ENCODE measurements at places on chromosomes 7 and 10.
A peak's percentile ranks its signal among the peaks of the same experiment; 100 is the strongest.

GRCh38 chr10:79057481-79058275 lies 11.1 kb upstream of the ZMIZ1 start:
- no peak for DNase-seq

- DNase-seq = no peak
Observed at GRCh38 chr10:29446327-29446726, 157.5 kb downstream of the LYZL1 start.

- DNase-seq = peak; percentile 71
Observed at GRCh38 chr10:101779544-101780186, 3.6 kb downstream of the NPM3 start.

DNA sequence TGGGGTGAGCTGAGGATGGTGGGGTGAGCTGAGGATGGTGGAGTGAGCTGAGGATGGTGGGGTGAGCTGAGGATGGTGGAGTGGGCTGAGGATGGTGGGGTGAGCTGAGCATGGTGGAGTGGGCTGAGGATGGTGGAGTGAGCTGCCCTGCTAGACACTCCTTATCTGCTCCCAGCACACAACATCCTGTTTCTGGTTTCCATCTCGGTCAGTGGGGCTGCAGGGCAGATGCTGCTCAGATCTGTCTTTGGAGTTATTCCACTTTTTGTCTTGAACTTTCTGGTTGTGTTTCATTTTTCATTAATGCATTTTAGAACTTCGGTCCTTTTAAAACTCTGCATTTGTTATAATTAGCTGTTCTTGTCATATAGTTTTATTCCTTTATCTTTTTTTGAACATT lies 67.9 kb upstream of the ANTXRL start:
- DNase-seq = no peak

GRCh38 chr7:87344446-87344845 lies 1.0 kb upstream of the CROT start:
- no peak for DNase-seq

DNA sequence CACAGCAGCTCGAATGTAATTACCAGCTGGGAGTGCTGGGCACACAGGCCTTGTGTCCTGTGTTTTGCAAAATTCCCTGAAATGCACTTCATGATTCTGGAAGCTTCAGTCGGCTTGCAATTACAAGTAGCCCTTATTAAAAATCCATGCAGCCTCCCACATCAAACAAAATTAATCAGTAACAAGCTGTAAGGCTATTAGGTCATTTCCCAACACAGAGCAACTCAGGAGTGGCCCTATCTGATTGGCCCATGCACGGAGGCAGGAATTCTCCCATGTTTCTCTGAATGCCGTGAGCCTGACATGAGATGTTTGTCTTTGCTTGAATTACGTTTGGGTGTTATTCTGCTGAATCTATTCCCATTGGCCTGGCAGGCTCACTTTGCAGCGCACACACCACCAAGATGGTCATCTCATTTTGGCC lies 36.9 kb downstream of the FOXL3 start:
- no peak for DNase-seq

DNA sequence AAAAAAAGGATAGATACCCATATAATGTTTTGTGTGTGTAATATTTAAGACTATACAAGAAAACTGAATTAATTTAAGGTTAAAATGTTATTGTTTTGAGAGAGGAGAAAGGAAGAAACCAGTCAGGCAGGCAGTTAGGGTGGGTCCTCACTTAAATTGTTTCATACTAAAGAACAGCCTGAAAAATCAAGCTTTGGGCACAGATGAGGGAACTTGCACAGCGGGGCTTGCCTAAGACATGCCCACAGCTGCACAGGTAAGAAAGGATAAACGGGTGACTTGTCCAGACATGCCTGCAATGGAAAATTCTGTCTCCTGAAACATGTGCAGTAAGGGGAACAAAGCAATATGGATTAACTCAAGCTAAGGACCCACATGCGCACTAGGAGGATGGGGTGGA lies 158.4 kb downstream of the BBS9 start:
- no peak for DNase-seq

DNA sequence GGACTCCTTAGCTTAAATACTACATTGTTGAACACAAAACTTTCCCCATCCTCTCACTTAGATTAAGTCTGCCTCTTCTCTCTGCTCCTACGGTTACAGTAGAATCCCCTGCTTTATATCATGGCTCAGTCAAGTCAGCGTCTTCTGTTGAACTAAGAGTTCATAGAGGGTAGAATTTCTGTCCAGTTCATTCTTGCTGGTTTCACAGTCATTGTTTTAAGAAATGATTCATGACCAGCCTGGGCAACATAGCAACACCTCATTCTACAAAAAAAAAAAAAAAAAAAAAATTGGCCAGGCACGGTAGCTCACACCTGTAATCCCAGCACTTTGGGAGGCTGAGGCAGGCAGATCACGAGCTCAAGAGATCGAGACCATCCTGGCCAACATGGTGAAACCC lies 3.7 kb upstream of the ZFYVE27 start:
- no peak for DNase-seq

GRCh38 chr7:120307991-120308545 lies 35.1 kb downstream of the KCND2 start:
- DNase-seq = no peak

GRCh38 chr7:18698258-18698734 lies 202.7 kb downstream of the HDAC9 start:
- DNase-seq = no peak

- DNase-seq = no peak
Observed at GRCh38 chr7:44693641-44694313, 54.9 kb upstream of the ZMIZ2 start.

DNA sequence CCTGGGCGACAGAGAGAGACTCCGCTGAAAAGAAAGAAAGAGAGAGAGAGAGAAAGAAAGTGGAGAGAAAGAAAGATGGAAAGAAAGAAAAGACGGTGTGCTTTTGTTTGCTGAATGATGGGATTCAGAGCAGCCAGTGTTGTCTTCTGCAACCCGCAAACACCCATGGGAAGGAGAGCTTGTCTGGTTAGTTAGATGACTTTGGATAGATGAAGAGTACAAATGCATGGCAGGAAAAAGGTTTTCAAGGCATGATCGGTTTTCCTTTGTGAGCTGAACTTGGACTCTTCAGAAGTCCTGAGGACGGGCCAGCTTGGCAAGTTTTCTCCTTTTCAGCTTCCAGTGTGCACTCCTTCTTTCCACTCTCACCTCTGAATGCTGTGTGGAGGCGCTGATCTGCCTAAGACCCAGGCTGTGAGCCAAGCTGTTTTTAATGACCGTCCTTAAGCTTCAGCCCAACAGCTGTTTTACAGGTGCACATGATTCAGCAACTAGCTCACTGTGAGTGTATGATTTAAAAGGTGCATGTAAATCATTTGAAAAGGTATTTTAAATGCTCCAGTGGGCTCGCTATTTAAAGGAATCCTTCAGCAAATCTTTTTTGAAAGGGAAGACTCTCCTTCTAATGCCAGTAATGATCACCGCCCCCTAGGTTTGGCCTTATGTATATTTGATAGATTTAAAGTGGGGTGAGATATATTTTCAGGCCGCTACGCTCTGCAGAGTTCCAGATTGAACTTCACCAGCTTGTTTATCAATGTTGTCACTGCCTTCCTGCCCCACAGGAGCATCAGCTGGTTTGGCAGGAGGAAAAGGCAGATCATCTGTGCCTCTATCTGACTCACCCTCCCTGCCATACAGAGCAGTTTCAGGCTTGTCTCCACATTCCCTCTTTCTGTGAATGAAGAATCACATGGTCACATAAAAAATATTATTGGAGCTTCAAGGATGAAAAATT lies 115.0 kb downstream of the PLXDC2 start:
- DNase-seq = no peak

GRCh38 chr7:102974366-102975236 lies 61.8 kb downstream of the LRRC17 start:
- DNase-seq = no peak

DNA sequence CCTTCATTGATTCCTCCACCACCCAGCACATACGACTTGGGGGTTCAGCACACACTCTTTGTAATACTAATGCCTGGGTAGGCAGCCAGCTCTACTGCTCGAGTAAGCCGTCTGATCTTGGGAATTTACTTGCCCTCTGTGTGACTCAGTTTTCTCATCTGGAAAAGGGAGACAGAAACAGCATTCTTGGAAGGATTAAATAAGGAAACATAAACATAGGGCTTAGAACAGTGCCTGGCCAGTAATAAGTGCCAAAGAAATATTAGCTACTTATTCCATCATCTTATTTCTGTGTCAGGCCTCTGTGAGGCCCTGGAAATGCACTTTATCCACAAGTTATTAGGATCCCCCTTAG lies 130.1 kb downstream of the TNS3 start:
- DNase-seq = no peak

GRCh38 chr7:124557587-124557986 lies 208.0 kb downstream of the GPR37 start:
- DNase-seq = no peak

DNA sequence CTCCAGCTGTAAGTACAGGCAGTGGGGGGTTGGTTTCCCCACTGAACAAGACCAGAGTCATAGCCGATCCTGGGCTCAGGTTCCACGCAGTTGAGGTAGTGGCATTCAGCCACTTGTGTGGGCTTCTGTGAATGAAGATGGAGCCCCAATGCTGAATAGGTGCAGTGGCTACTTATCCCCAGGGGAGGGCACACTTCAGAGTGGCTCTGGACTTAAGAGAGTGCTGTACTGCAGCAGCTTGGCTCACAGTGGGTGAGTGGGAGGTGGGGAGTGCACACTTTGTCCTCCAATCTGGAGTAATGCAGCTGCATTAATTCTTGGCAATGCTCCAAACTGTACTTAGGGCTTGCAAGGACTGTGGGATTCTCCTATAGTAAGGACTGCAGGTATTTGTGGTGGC lies 81.9 kb downstream of the BUB3 start:
- no peak for DNase-seq

DNA sequence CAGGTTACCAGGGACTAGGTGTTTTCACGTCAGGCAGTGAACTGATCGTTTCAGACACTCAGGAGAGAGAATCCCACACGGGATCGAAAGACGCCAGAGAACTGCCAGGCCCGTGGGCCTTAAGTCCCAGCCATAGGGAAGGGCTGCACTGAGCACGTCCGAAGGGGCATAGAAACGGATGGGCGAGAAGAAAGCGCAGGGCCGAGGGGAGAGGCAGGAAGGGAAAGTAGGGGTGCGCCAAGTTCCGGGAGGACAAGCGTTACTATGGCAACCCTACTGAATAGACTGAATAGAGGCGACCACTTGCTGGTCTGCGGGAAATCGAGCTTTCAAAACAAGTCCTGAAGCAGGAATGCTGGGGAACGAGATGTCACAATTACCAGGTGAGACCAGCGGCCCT lies 421.3 kb upstream of the NUPR2 start:
- no peak for DNase-seq

DNA sequence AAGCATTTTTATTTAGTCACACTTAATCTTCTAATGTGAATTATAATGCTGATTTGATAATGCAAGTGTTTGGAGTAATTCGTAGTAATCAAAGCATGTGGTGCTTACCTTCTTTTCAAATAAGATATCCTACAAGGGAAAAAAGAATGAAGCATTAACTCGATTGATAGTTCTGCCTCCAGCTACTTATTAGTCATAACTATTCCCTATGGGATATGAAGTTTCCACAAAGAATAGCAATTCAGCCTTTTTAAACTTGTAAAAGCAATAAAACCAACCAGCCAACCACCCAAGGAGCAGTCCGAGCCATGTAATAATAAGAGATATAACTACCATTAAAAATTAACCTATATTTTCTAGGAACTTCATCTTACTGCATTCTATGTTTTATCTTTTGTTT lies 11.6 kb downstream of the COL28A1 start:
- no peak for DNase-seq

- no peak for DNase-seq
Observed at GRCh38 chr10:60735244-60735643, 43.0 kb upstream of the CDK1 start.

DNA sequence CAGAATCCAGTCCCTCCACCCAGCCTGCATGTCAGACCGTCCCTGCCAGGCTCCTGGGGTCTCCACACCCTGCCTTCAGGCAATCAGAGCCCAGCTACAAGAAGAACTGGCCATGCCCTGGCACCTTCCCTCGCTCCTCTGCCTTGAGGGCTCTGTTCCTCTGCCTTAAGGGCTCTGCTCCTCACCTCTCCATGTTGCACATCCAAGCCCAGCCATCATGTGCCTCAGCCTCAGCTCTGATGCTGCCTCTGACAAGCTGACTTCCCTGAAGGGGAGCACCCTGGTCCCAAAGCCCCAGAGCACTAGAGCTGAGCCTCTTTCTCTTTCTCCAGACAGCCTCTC lies 50.3 kb upstream of the ANTXRL start:
- DNase-seq = no peak

GRCh38 chr7:140714331-140715040 lies 18.0 kb downstream of the NDUFB2 start:
- DNase-seq = no peak

- no peak for DNase-seq
Observed at GRCh38 chr10:125177641-125178640, 17.6 kb upstream of the CTBP2 start.

GRCh38 chr10:78520737-78521430 lies 487.2 kb downstream of the RPS24 start:
- DNase-seq = no peak

DNA sequence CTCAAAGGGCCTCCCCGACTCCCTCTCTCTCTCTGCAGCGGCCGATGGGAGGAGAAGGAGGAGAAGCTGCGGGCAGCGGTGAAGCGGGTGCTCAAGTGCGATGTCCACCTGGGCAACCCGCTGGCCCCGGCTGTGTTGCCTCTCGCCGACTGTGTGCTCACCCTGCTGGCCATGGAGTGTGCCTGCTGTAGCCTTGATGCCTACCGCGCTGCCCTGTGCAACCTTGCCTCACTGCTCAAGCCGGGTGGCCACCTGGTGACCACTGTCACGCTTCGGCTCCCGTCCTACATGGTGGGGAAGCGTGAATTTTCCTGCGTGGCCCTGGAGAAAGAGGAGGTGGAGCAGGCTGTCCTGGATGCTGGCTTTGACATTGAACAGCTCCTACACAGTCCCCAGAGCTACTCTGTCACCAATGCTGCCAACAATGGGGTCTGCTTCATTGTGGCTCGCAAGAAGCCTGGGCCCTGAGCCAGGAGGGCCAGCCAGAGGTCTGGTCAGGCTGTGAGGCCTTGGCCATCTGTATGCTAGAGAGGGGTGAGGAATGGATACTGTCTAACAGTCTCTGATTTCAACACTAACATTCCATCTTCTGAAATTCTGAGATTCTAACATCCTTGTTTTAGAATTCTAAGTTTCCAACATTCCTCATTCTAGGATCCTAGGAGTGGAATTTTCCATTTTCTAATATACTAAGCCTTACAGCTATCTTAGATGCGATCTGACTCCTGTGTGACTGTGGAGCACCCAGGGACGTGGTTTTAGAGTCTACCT lies 3.6 kb downstream of the INMT start:
- no peak for DNase-seq

GRCh38 chr10:7788639-7789286 lies 786 bp downstream of the ATP5F1C start:
- DNase-seq = no peak

GRCh38 chr10:110458266-110458920 lies 39.3 kb upstream of the DUSP5 start:
- DNase-seq = no peak

Measured in T follicular helper cell (primary cell).